Left renal cortex interstitium (tissue), 4 donors: ENCODE measurements at places on chromosomes 7 and 10. TPM values are rescaled to one million over a fixed set of nuclear protein-coding genes. Genes with fewer than 3 reads are reported as not detected.
A peak's percentile ranks its signal among the peaks of the same experiment; 100 is the strongest.

IKZF1 gene
- polyA plus RNA-seq: 1.3 TPM

PARG gene
- 42.2 TPM for polyA plus RNA-seq

DNA sequence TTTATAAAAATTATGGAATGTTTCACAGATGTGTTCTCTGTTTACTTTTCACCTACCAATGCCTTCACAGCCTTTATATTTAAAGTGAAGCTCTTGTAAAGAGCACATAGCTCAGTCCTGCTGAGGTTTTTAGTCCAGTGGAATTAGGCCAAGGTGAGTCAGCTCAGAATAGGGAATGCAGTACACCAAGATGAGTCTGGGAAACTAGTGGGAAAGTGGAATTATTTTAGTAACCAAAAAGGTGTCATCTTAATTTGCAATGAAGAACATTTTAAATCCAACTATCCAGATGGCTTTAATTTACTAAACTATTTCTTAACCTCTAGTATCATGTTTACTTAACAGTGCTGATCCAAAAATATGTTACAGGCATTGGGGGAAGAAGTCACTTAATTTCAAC is 236.3 kb upstream of the CTBP2 start:
- no peak for DNase-seq

MLXIPL gene
- 7.3 TPM for polyA plus RNA-seq

DNA sequence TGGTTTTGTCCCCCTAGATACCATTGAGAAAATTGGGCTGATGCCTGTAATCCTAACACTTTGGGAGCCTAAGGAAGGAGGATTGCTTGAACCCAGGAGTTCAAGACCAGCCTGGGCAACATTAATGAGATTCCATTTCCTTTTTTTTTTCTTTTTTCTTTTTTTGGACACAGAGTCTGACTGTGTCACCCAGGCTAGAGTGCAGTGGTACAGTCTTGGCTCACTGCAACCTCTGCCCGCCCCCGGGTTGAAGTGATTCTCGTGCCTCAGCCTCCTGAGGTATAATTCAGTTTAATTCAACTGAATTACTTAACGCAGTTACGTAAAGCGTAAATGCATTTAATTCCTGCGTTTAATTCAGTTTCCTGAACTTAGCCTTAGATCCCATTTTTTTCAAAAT is 13.3 kb downstream of the CCAR1 start:
- DNase-seq: no peak

- DNase-seq: no peak
Observed at GRCh38 chr7:141945356-141945755, 1.4 kb downstream of the CLEC5A start.

GRCh38 chr10:57785546-57785945 is 482.1 kb downstream of the IPMK start:
- no peak for DNase-seq

DNA sequence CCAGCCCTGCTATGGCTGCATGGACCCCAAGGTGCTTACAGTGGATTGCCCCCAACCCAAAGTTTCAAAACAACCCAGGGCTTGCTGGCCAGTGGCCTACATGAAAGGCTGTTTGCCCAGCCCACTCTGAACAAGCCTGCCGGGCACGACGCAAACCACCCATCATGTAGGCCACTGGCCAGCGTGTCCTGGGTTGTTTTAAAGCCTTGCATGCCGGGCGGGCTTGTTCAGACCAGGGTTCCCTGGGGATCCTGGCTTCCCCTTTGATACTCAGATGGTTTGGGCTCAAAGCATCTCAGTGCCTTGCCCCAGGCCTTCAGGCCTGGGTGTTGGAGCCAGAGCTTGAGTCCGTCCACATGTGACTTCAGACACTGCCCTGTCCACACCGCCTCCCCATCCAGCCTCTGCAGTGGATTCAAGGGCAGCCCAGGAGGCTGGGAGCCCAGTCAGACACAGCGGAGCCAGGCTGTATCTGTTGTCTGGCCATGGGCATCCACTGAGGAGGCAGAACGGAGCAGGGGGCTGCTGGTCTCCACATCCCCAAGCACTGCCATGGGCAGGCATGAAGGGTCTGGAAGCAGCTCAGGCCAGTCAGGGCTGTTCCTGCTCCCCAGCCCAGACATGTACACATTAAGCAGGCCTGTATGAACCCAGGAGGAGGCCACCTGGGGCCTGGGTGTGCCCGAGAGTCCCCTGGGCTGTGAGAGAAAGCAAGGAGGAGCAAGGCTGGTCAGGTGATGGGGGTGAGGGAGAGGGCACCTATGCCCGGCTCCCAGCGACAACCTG is 4.0 kb upstream of the ADIRF start:
- no peak for DNase-seq

DNA sequence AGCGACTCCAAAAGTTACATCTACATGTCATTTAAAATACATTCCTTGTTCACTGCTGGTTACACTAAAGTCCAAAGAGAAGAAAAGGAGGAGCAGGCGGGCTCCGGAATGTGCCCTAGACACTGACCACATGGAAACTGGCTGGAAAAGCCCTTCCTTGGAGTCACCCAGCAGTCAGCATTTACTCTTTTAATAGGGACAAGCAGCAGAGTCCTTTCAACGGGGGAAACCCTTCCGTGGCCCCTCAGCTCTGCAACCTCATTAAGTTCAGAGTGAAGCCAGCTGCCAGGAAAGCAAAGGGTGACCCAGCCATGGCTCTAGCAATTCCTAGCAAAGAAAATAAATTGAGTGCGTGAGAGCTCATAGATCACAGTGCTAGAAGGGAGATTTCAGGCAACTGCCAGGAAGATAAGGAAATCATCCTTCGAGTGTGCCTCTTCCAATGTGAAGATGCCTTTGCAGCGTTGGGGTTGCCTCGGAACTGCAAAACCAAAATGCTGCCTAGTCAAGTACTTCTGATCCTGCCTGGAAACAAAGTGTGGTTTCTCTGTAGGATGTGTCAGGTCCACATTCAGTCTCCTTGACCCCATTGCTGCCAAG is 101.6 kb downstream of the SORBS1 start:
- peak; percentile 84 for DNase-seq

PIP gene
- polyA plus RNA-seq: not detected

DNA sequence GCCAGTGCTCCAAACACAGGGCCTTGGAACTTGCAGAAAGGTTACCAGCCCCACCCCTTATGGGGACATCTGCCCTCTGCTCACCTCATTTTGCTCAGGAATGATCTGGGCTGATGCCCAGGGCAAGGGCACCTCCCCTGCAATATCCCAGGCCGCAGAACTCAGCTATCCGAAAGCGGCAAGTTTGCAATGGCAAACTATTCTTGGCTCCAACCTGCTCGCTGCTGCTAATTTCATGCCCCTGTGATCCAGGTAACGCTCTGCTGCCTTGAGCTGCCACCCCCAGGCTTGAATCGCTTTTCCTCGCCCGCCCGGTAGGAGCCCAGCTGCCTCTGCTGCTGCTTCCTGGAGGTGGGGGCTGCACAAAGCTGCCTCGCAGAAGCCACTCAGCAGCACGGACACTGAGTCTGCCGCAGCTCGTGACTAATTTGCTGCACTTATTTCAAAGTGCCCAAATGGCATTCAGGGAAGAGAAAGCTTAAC is 18.2 kb downstream of the SLC29A3 start:
- no peak for DNase-seq

COL26A1 gene
- polyA plus RNA-seq: 23.1 TPM

DNA sequence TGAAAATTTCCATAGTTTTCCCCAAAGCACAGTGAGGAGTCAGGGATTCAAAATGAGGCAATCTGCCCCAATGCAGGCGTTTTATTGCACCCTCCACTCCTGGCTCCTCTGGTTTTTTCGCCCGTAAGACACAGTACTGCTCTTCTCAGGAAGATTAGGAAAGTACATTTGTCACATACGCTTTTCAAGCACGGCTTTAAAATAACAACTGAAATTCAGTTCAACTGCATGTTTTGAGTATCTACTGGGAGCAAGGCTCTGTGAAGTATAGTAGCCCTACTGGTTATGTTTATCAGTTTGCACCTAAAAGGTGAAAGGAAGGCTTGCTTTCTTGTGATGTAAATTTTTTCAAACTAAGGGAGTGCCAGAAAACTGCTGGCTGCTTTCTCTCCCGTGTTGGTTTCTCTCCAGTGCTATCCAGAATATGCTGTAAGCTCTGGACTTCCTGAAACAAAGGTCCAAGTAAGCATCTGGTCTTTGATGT is 1.9 kb upstream of the SGMS1 start:
- no peak for DNase-seq

SFTPA2 gene
- not detected for polyA plus RNA-seq

DNA sequence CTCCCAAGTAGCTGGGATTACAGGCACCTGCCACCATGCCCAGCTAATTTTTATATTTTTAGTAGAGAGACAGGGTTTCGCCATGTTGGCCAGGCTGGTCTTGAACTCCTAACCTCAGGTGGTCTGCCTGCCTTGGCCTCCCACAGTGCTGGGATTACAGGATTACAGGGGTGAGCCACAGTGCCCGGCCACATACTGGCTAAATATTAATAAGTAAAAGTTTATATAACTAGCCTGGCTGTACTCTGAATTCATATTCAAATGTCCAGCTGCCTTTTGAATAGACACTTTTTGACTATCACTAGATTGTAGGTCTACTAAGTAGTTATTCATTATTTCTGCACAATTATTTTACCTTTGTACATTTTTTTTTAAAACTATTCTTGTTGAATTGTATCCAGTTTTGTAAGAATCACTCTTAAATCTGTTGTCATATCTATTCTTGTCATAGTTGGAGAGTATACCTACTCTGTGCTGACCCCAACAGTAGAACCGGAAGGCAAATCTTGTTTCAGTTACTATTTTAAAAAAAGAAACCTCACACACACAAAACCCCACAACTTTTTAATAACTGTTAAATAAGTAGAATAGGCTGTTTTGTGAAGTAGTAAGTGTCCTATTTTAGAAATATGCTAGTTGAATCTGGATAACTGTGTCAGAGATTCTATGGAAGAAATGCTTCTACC is 29.6 kb downstream of the MINPP1 start:
- no peak for DNase-seq

DNA sequence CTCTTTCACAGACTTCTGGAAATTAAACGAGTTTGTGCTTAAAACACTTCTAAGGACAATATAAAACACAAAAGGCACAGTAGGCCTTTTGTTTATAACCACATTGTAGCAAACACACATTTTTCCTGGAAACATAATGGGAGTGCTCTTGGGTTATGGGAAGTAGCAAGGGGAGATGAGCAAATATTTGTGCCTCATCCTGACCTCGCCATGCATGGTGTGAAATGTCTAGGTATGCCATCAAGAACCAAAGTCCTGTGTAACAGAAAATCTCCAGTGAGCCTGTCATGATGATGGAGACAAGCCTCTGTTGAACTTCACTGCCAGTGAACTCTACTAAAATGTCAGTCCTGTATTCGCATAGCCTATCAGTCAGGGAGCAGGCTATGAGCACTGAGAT is 1029.6 kb downstream of the LRMDA start:
- no peak for DNase-seq
